ENCODE measurements at places on chromosomes 12 and 14.

DNA sequence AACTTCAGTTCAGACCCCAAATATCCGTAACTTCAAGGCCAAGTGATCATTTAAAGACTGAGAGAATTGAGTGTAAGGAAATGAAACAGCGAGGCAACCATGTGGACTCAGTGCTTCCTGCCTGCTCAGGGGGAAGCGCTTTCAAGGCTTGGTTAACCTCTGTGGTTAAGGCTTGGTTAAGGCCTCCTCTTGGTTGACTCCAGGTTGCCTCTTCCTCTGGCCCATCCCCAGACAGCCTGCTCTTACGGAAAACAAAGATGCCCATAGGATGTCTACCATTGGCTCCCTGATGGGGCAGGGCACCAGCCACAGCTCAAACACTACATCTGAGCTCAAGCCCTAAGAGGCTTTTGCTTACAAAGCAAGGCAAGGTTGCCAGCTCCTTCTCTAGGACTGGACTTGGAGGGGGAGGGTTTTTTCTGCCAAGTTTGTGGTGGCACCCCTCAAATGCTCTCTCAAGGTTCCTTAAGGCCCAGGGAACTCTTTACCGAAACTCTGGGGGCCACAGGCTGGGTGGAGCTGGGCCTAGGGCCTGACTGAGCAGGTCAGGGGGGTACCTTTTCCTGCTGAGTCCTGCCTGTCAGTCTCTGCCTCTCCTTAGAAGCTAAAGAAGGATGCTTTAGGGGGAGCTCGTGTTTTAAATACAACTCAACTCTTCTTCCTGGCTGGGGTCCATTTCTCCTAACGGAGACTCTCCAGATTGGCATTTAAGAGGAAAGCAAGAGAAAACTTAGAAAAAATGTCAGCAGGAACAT lies 13.7 kb downstream of the COL2A1 start:
- H3K27me3 ChIP-seq, result no peaks in the 10 kb centered on the region
- no peak overlapping the region for H3K4me3 ChIP-seq
- H3K4me1 ChIP-seq, result peaks cover 12% of the 10 kb centered on the region
- H3K36me3 ChIP-seq, result no peaks in the 10 kb centered on the region

GRCh38 chr14:87878959-87879358 lies 114.0 kb downstream of the GALC start:
- H3K36me3 ChIP-seq, result no peaks in the 10 kb centered on the region
- H3K27me3 ChIP-seq, result no peaks in the 10 kb centered on the region
- no peak overlapping the region for H3K4me3 ChIP-seq
- no peaks in the 10 kb centered on the region for H3K4me1 ChIP-seq
- H3K27ac ChIP-seq, result no peak overlapping the region

GRCh38 chr12:11164384-11164783 lies 6.6 kb upstream of the SMIM10L1 start:
- no peaks in the 10 kb centered on the region for H3K36me3 ChIP-seq
- H3K27ac ChIP-seq, result no peak overlapping the region
- H3K27me3 ChIP-seq, result no peaks in the 10 kb centered on the region
- no peaks in the 10 kb centered on the region for H3K4me1 ChIP-seq

- no peaks in the 10 kb centered on the region for H3K36me3 ChIP-seq
- DNase-seq, result no peak
- H3K27ac ChIP-seq, result no peak overlapping the region
Observed at GRCh38 chr12:1328391-1328790, 266.0 kb downstream of the FBXL14 start.

DNA sequence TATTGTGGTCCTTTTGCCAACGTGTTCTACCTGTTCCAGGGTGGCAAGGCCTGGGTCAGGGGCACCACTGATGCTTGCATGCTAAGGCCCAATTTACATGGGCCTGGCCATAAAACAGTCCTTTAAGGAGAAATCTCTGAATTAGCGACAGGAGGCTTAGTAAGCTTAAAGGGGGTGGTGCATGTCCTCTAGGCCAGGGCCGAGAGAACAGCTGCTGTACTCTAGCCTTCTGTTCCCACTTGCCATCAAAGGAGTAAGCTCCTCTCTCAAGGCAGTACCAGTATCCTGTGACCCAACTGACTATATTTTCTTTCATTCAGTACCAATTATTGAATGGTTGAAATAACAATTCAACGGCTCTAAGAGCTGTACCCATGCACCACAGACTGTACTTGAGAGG lies 67.7 kb upstream of the ZDHHC17 start:
- DNase-seq, result no peak
- H3K27ac ChIP-seq, result no peak overlapping the region
- H3K27me3 ChIP-seq, result no peaks in the 10 kb centered on the region

DNA sequence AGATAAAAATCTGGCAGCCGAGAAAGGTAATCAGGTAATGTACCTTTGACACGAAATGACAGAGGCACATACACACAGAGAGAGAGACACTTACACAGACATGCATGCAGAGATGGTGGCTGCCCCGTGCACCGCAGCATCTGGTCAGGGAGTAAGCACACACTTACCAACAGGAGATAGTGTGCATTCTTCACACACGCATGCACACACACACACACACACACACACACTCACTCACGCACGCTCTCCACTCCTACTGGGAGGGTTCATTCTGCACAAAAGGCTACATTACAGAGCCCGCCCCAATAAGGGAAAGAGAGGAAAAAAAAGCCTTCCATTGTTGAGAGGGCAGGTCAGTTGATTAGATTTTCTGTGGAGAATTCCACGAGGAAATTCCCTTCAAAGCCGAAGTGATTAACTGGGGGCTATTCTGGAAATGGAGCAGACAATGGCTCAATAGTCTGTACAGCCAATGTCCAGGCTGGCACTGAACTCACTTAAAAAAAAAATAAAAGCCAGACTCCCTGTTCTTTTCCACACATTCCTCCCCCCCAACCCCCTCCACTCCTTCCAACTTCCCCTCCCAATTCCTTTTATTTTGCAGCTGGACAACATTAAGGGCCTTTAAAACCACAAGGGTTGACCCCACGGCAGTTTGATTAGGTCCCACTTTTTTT lies 1.4 kb upstream of the SOX5 start:
- H3K4me1 ChIP-seq, result no peaks in the 10 kb centered on the region
- peak overlapping the region; percentile 3 for H3K4me3 ChIP-seq
- no peaks in the 10 kb centered on the region for H3K36me3 ChIP-seq
- H3K27me3 ChIP-seq, result no peaks in the 10 kb centered on the region

GRCh38 chr12:55839345-55840140 lies 3.2 kb downstream of the MMP19 start:
- no peak for DNase-seq
- H3K36me3 ChIP-seq, result no peaks in the 10 kb centered on the region
- H3K4me1 ChIP-seq, result no peaks in the 10 kb centered on the region
- H3K27me3 ChIP-seq, result no peaks in the 10 kb centered on the region
- no peak overlapping the region for H3K27ac ChIP-seq
